Activated effector memory CD4-positive, alpha-beta T cell treated with Interleukin-2 at 50 U/mL for 16 hours (primary cell): ENCODE measurements at places on chromosomes 4 and X.

DNA sequence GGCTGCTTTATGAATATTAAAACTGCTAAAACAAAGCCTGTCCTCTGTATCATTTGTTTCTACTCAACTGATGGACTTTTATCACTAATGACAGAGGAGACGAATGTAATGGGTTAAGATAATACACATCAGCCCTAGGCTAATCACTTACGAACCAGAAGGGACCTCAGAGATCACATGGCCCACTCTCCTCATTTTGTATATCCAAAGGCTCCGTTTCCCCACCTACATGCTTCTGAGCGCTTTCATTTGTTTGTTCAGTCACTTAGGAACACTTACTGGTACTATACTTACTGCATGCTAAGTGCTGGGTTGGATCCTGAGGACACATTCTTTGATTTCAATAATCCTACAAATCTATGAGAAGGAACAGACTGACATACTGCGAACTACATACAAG is 169.3 kb downstream of the CEP135 start:
- no peak for DNase-seq

DNA sequence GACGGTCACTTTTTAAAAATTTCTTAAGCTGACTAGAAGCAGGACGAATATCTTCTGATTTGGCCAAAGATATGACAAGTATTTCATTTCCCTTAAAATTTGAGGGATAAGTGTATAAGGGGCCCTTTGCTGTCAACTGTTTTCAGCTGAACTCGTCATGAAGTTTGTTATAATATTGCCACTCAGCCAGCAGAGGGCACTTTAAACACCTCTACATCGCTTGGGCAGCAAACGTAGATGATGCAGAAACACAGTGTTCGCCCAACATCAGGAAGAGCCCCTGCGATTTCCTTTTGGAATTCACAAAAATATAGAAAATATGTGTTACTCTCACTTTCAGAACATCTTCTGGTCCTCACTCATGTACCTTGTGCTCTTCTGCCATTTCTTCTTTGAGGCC is 435.7 kb upstream of the FMR1 start:
- no peak for DNase-seq

DNA sequence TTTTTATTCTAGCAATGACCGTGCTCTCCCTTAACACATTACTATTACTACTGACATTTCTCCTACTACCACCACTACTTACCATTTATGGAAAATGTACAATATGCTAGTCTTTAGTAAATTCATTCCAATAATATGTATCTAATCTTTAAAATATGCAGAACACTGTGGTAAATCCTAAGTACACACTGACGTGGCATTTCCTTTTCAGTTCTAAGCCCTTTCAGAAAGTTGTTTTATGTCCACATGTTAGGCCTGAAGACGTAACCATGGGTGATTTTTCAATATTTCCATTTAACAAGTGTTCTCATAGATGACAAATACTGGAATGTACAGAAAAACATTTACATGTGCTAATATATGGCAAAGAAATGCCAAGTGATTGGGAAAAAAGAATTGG is 268.6 kb upstream of the SLIT2 start:
- no peak for DNase-seq

DNA sequence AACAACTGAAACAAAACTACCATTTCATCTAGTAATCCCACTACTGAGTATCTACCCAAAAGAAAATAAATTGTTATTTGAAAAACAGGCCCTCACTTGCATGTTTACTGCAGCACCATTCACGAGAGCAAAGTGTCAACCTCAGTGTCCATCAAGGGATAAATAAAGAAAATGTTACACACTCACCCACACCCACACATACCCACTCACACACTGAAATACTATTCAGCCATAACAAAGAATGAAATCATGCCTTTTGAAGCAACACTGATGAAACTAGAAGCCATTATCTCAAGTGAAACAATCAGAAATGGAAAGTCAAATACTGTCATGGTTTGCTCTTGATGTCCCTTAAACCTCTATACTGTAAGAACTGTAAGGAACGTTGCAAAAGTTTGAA is 44.8 kb upstream of the CLNK start:
- no peak for DNase-seq

DNA sequence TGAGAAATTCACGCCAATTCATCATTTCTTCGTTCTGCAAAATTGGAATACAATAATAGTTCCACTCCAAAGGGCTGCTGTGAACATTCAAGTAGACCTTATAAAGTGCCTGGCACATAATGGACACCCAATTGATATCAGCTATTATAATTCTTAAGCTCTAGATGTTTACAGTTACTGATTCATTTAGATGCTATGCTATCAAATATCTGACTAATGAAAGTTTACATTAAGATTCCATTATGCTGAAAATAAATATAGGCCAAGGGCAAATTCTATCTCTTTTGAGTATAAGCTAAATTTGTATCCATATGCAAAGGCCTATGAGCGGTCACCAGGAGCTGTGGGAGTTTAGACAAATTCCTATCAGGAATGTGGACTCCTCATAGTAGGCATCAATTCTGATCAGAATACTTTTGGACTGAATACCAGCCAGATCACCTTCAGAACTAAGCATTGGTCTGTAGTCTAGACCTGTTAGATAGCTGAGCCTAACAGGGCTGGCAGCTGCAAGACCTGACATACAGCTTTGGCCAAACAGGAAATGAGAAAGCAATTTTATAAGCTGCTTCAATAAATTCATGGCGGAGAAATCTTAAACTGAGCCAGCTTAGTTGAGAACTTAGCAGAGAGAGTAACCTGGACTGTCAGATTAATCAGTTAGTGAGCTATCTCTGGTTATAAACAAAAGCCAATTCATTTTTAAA is 384.3 kb upstream of the ACTRT1 start:
- no peak for DNase-seq

- no peak for DNase-seq
These were observed 16.2 kb downstream of the RBM47 start for GRCh38 chr4:40613456-40613855.

DNA sequence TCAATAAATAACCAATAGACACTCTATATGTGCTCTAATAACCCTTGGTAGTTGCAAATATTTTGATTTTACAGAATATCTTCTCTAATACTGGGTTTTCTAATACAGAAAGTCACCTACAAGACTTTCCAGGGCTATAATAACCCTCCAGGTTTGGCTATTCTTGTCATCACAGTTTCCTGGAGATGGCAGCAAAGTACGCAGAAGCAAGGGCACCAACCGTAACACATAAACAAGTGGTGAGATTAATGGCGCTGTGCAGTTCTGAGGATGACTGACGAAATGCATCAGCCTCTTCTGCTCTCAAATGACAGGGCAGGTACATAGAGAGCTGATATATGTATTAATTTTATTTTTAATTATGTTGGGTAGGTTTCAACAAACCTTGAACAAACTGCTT is 122.4 kb downstream of the C4orf33 start:
- DNase-seq, result no peak

DNA sequence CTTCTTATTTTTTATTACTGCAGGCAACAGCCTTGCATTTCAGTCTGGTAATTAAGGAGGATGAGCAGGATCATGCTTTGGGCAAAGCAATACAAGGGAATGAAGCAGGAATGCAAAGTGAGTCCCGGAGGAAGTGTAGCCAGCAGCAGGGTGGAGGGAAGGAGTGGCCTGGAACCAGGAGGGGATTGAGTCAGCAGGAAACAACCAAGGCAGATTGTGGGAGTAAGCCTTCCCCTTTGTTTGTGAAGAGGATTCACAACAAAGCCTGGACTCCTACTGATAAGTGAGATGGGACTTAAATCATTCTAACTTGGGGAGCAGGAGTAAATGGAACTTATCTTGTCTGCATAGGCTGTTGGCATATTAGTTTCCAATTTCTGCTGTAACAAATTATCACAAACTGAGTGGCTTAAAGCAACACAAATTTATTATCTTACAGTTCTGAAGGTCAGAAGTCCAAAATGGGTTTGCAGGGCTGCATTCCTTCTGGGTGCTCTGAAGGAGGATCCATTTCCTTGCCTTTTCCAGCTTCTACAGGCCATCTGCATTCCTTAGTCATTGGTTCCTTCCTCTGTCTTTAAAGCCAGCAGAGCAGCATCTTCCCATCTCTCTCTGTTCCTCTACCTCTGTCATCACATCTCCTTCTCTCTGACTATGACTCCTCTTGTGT is 93.2 kb upstream of the AP1S2 start:
- no peak for DNase-seq

DNA sequence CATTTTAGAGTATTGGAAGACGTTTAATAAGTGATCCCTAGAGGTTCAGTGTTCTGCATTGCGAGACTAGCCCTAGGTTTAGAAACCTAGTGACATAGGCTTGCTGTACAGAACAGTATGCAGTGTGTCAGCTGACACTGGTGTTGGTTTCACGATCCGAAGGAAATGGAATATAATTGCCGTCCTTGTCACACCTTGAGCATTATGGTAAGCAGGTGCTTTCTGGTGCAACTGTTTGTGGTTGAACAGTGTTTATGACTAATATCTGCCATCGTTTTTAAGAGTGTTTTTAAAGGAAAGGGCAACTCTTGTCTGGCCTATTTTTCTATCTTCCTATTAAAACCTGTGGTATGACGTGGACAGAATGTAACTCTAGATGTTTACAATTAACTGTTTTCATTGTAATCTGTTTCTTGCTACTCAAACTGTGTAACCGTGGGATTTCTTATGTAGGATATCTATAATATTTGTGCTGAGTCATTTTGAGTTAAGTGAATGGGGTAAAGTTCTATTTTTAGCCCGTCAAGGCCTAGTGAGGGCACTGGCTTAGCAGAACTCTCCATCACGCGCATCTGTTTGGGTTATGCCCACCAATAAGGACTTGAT is 53.8 kb upstream of the TBC1D14 start:
- no peak for DNase-seq

GRCh38 chr4:21830272-21830671 is 118.3 kb downstream of the KCNIP4 start:
- no peak for DNase-seq

- DNase-seq, result no peak
These were observed 3.4 kb upstream of the RRAGB start for GRCh38 chrX:55714161-55714560.

DNA sequence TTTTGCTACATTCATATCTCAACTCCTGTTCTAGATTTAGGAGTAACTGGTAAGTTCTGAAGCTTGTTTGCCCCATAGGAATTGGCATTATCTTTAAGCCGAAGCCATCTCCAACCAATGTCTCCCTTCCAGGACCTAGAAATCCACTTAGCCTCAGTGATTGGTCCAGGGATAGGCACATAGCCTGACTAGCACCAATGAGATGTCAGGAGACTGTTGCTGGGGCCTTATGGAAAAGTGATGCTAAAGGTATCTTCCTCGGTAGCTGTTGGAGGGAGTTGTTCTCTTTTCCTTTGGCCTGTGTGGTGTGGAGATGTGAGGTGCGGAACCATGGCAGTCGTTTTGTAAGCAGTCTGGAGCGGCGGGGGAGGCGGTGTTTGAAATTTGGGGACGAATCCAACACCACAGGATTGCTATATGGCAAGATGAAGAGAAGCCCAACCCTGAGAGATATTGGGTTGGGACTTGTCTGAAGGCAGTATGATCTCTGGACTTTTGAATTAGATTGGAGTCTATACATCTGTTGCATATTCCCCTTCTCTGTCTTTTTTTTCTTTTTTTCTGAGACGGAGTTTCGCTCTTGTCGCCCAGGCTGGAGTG is 109.8 kb upstream of the ATP6AP2 start:
- DNase-seq, result no peak

GRCh38 chr4:110586131-110586850 is 36.6 kb downstream of the PITX2 start:
- no peak for DNase-seq
